GM06990 (cell line): ENCODE measurements at places on chromosomes 3 and 15.

GRCh38 chr3:57980416-57980815 is 27.8 kb upstream of the FLNB start:
- no peak for DNase-seq

DNA sequence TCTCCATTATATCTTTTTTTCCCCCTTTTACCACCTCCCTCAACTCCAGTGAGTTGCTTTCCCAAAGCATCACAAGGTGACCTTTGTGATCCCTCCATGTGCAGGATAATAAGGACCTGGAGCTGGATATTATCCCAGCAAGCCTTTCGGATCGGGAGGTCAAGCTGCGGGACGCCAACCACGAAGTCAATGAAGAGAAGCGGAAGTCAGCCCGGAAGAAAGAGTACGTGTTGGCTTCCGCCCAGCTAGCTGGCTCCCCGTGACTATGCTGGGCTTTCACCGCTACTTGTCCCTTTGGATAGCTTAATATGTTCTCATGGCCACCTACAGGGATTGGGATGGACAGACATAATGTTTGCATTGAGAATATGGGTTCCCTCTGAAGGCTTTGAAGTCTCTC is 273.7 kb upstream of the UMPS start:
- no peak for DNase-seq

DNA sequence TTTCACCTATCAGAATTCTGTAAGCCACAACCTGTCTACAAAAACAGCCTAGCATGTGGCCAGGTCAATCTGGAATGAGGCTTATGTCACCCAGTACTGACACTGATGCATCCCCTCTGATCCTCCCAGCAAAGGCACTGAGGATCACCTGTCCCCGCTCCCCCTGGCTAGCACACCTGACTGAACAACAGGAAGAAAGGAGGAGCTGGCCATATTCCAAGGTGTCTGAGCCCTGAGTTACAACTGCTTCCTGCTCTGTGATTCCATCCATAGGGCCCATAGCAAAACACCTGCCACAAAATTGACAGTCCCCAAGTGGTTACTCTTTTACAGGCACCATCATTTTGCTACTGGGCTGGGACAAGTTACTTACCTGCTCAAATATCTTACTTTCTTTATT is 555.5 kb upstream of the CFAP20DC start:
- no peak for DNase-seq

DNA sequence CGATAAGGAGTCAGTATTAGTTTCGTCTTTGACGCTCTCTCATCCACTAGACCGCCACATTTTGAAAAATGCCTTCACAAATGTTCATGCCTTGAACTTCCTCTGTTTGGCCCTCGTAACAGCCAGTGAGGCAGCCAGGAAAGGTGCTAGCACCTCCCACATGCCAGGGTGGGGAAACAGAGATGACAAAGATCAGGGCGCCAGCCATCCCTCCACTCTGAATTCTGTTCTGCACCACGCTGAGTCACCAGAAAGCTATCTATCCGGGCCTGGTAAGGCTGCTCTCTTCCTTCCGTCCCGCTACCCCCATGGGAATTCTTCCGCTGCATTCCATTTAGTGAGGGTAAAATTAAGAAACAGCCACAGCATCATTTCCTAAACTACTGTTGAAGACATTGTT is 31.3 kb upstream of the BCL2L10 start:
- DNase-seq, result no peak

GRCh38 chr15:29866337-29866736 is 44.1 kb upstream of the TJP1 start:
- no peak for DNase-seq

- no peak for DNase-seq
Measured at GRCh38 chr3:61052851-61053250, 198.4 kb downstream of the FHIT start.

- no peak for DNase-seq
Measured at GRCh38 chr15:78322724-78323521, 17.2 kb upstream of the CRABP1 start.

- no peak for DNase-seq
Measured at GRCh38 chr15:32743411-32744140, 25.8 kb downstream of the GREM1 start.
